HEK293T (cell line): ENCODE measurements at places on chromosomes 6 and 20.

DNA sequence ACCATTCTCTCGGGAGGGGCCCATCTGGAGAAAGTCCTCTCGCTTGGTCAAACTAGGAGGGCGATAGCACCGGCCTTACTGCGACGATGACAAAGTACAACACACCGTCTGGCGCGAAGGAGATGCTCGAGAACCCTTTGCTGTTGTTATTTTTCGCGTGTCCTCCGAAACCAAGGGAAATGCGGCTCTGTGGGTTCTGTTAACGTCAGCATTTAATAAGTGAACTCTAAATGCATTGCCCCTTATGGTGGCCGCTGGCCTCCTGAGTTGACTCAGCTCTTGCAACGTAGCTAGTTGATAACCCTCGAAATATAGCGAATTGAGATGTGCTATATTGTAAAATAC is 577 bp upstream of the SCAND1 start:
- DNase-seq, result no peak

DNA sequence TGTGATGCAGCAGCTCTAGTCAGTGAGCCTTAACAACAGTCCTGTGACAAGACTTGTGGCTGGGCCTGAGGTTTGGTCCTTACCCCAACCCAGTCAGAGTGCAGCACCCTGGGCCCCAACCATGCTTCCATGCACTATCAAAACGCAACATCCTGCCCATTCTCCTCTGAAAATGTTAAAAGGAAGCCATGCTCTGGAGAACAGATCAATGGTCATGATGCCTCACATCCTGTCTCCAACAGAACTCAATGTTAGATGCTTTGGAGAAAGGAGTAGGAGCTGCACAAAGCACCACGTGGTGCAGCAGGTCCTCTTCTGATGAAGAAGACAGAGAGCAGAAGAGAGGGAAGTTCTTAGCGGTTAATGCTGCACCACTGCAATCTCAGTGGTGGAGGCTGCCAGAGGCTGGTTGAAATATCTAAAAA is 41.9 kb downstream of the TRAM2 start:
- DNase-seq, result no peak

- DNase-seq, result peak; percentile 84
Measured at GRCh38 chr20:62500237-62500864, 24.6 kb upstream of the GATA5 start.

- no peak for DNase-seq
Measured at GRCh38 chr20:41248368-41249024, 69.0 kb downstream of the ZHX3 start.

GRCh38 chr6:155075930-155076695 is 81.0 kb downstream of the TIAM2 start:
- DNase-seq, result no peak

DNA sequence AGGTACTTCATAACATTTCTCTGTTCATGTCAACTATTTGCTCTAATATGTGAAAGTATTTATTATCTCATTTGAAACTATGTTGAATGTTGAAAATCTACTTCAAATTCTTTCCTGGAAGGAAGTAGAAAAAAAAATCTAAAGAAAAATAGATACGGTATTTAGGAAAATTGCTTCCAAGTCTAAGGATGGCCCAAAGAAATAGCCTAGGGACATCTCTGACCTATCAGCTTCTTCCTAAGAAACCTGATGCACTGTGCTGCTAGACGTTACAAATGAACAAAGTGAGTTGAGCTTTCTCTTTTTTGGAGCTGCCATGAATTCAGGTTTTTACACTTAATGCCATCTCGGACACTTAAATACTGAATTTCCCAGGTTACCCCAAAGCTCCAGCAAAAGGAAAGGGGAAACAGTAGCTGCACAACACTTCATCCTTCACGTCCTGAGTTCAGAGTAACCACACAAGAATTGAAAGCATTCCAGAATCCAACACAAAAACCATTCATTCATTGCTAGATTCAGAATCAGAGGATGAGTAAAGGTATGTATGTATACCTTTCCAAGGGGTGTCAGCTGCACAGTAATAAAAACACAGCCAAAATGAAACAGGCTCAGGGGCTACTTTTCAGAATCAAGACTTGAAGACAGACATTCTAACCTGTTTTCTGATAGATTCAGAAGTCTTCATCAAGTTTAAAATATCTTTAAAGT is 7.9 kb downstream of the RMND1 start:
- no peak for DNase-seq

DNA sequence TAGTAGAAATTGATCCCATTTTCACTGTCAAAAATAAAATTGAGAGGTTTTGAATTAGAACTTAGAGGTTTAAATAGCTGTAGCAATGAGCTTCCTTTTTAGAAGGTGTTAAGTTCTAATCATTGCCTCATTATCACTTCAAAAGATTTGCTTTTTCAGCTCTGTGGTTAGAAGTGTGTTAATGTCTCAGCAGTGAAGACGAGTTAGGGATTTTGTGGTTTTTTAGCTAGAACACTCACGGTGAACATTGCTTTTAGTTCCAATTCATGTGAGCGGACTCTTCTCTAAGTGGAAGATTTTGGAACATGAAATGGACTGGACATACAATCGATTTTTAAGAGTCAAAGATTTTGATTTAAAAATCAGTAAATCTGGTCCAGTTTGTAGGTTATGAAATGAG is 12.7 kb upstream of the IFNGR1 start:
- no peak for DNase-seq

GRCh38 chr6:28988536-28989311 is 16.4 kb downstream of the ZNF311 start:
- DNase-seq, result no peak

DNA sequence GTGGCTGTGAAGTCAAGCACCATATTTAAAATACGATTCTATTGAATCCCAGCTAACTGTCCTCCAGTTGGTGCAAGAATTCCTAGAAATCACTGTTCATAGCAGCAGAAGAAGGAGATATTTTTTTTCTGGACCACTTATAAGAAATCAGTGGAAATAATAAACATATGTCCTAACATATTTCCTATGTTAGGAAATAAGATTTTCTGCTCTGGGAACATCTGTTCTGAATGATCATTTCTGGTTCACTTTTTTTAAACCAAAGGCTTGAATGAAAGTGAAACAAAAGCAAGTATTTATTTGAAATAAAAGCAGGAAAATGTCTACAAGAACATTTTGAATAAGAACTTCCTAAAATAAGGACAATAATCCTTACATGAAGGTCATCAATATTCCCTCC is 138.9 kb upstream of the RALGAPA2 start:
- no peak for DNase-seq

- no peak for DNase-seq
Measured at GRCh38 chr6:154996841-154997311, 1.8 kb downstream of the TIAM2 start.

- no peak for DNase-seq
Measured at GRCh38 chr6:127114214-127114760, 4.2 kb upstream of the RSPO3 start.

DNA sequence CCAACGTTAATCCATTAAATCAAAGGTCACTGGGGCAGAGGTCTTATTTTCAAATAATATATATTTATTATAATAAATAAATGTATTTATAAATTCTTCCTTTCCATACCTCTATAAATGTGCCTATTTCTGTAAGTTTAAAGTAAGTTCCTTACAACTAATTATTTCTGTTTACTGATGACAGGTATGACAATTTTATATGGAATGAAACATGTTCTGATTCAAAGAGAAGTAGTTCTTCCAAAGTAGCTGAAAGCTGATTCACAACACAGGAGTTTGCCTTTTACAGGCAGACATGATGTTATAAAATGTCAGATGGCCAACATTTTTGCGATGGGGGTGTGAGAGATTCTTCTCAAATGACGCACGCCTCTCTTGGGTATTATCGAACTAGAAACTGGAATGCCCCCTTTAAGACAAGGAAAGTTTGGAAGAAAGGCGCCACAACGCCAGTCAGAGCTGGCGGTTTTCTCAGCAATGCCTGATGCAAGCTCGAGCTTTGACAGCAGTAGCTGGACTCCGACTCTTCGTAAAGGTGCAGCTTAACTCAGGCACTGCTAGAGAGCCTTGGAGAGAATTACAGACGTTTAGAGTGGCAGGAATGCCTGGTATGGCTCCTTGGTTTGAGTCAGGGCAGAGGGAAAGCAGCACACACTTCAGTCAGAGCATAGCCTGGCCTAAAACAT is 92.1 kb downstream of the FOXC1 start:
- peak; percentile 24 for DNase-seq

DNA sequence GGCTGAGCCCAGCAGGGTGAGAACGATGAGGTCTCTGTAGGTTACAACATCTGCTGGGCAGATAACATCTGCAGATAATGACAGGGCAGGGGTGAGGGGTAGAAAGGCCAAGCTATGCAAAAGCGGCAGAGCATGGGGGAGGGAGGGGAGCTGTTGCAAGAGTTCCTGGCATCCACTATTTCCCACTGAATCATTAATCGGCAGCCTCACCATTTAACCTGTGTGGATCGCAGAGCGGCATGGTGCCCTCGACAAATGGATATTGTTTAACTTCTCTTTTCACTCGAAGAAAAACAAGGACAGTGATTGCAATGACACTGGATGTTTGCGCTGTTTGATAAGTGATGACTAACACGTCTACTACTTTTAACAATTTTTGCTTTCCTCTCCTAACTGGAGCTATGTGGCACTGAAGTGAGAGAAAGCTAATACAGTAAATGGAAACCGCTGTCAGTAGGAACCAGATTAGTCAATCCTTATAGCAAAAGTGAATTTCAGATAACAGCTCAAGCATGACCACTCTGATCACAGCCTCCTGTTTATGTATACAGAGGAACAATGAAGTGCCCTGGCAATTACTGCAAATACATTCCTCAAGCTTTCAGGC is 381.5 kb downstream of the TFAP2A start:
- DNase-seq, result no peak

- no peak for DNase-seq
Measured at GRCh38 chr6:32432050-32432450, 7.6 kb upstream of the HLA-DRA start.

- DNase-seq, result no peak
Measured at GRCh38 chr6:16230953-16231352, 7.4 kb upstream of the GMPR start.

DNA sequence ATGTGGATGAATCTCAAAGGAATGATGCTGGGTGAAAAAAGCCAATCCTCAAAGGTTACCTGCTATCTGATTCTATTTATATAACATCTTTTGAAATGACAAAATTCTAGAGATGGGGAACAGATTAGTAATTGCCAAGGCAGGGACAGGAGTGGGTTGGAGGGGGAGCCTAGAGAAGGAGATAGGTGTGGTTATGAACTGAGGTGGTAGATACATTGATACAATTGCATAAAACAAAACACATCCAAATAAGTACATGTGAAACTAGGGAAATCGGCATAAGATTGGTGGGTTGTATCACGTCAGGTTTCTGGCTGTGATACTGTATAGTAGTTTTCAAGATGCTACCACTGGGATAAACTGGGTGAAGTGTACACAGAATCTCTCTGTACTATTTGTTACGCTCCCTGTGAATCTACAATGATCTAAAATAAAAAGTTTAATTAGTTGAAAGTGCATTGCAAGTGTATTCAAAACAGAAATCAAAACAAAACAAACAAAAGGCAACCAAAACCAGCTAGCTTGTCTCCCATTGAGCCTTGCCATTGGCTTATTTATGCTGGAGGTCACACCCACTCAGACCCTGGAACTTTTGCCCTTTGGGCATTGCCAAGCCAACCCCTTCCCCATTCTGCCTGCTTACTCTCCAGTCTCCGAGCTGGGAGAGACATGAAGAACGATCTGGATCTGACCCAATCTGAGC is 27.8 kb downstream of the PPP1R16B start:
- DNase-seq, result no peak

DNA sequence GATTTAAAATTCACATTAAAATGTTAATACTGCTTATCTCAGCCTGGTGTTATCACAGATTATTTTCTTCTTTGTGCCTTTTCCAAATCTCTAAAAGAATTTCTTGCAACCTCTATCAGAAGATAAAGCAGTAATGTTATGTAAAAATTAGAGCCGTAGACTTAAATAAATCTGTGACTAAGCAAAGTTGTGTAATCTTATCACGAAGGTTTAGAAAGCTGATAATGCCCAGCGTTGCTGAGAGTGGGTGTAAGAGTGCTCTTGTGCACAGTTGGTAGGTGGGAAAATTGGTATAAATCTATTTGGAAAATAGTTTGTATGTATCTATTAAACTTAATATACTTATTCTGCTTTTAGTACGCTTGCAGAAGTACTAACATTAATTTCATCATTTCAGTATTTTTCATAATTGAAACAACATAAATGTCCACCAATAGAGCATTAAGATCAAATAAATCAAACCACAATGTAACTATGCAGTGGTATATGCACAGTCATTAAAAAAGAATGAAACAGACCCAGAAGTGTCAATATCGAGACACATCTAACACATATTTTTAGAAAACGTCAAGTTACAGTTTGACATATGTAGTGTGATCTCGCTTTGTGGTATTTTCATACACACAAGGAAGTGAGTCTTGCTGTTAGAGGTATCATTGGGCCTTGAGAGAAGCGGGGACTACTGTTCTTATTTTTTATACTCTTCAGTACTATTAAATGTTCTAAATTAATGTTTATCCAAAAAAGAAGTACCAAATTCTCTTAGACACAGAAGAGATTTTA is 54.4 kb upstream of the PBOV1 start:
- DNase-seq, result no peak

DNA sequence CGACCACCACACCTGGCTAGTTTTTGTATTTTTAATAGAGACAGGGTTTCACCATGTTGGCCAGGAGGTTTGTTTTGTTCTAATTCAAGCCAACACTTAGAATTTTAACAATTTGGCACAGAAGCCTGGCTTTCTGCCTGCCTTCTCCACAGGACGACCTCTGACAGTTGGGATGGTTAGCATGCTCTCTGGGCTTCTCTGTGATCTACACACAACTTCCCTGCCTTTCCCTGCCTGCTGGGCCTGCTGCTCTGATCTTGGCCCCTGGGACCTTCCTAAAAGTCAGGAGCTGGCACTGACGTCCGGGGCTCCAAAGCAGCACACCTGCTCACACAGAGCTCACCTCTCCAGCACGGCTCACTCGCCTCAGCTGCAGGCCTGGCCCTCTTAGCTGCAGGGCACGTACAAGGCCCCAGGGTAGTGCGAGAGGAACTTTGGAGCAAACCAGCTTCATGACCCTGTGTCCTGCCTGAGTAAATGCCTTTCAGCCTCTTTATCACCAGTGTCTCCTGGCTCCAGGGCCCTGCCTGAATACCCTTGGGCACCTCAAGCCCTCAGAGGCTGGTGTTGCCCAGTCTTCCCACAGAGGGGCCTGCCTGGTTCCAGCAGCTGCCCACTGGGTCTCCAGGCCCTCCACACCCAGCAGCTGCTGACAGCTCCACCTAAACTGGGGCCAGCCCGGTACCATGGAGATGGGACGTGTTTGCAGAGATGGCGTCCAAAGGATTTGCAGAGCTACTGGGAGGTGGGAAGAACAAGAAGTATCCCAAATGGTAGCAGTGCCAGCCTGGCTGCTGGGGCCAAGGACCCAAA is 96.0 kb downstream of the PSMB1 start:
- DNase-seq, result no peak

- no peak for DNase-seq
Measured at GRCh38 chr6:27101824-27102223, 145.7 kb upstream of the PRSS16 start.

- DNase-seq, result no peak
Measured at GRCh38 chr6:145091586-145092142, 643.7 kb downstream of the EPM2A start.

GRCh38 chr20:37220731-37221130 is 40.9 kb downstream of the GHRH start:
- no peak for DNase-seq
